ENCODE measurements at places on chromosomes 13 and 19. TPM values are rescaled to one million over a fixed set of nuclear protein-coding genes. Genes with fewer than 3 reads are reported as not detected.

GRCh38 chr19:54430306-54431254 is 15.3 kb downstream of the TTYH1 start:
- H3K4me1 ChIP-seq = peaks cover 24% of the 10 kb centered on the region
- peaks cover 17% of the 10 kb centered on the region for H3K27me3 ChIP-seq
- no peak overlapping the region for H3K27ac ChIP-seq
- no peaks in the 10 kb centered on the region for H3K36me3 ChIP-seq
- peak overlapping the region; percentile 32 for H3K4me3 ChIP-seq

The NLRP7 gene
- not detected for total RNA-seq

The SELENOV gene
- total RNA-seq = not detected

DNA sequence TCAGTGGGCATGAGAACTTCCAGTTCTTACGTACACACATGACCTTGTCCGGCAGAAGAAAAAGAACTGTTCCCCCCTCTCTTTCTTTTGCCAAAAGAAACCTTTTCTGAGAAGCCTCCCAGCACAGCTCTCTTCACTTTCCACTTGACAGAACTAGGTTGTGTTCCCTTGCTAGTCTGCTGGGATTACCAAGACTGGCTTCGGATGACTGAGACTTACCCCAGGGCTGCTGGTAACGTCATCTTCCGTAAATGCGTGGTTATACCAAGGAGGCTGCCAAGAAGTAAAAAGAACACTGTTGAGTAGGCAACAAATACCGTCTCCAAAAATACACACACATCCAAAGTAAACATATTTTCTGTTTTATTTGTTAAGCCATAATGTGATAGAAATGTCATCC is 908.2 kb downstream of the EFNB2 start:
- no peak overlapping the region for H3K4me3 ChIP-seq
- H3K27me3 ChIP-seq = no peaks in the 10 kb centered on the region

GRCh38 chr13:23793711-23794110 is 95.5 kb downstream of the MIPEP start:
- no peak for DNase-seq
- no peaks in the 10 kb centered on the region for H3K4me1 ChIP-seq
- no peak overlapping the region for H3K27ac ChIP-seq
- H3K4me3 ChIP-seq = no peak overlapping the region
- no peaks in the 10 kb centered on the region for H3K27me3 ChIP-seq

DNA sequence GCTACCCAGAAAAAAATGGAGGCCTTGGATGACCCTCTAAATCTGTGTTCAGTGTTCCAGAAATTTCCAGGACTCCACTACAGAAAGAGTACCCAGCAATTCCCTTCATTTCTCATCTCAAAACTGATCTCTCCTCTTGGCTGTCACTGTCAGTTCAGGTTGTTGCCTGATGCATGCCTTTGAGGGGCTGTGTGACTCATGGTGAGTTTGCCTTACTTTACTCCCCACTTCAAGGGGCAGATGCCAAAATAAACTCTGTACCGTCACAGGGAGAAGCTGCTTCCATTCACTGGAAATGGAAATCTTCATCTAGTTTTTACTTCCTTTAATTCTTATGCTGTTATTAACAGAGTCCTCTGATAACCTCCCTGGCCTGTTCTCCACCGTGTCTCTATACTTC is 1075.0 kb downstream of the DIAPH3 start:
- H3K27me3 ChIP-seq = no peaks in the 10 kb centered on the region
- no peak overlapping the region for H3K4me3 ChIP-seq
- H3K4me1 ChIP-seq = no peaks in the 10 kb centered on the region

DNA sequence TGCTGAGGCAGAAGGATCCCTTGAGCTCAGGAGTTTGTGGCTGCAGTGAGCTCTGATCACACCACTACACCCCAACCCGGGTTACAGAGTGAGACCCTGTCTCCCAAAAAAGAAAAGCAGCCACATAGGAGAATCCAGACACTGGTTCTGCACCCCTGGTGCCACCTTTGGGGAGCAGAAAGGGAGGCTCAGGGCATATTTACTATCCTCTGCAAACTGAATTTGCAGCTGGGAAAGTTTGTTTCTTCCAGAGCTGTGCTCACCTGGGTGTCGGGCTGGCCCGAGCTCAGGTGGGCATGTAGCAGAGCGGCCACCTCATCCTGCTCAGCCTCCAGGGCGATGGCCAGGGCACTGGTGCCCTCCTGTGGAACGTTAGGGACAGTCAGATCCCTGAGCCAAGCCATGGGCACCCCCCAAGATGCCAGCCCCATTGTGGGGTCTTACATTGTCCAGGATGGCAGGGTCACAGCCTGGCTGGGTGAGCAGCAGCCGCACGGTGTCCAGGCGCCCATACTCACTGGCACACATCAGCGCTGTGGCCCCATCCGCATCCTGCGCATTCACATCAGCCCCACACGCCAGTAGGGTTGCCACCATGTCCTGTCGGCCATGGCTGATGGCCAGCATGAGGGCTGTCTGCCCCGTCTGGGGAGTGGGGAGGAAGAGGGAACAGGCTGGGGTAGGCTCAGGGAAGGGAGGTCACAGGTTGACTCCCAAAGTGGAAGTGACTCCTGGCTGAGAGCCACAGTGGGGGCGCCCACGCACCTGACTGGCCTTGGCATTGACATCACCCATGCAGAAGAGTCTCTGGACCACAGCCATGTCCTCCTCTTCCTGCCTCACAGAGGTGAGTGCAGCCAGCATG is 3.1 kb downstream of the RPS28 start:
- H3K27ac ChIP-seq = no peak overlapping the region
- H3K4me1 ChIP-seq = peaks cover 33% of the 10 kb centered on the region
- DNase-seq = no peak
- H3K36me3 ChIP-seq = peaks cover 19% of the 10 kb centered on the region
- no peaks in the 10 kb centered on the region for H3K27me3 ChIP-seq
- no peak overlapping the region for H3K4me3 ChIP-seq

- no peak overlapping the region for H3K27ac ChIP-seq
- H3K4me1 ChIP-seq = peaks cover 16% of the 10 kb centered on the region
- no peak for DNase-seq
- peaks cover 9% of the 10 kb centered on the region for H3K27me3 ChIP-seq
- no peak overlapping the region for H3K4me3 ChIP-seq
Observed at GRCh38 chr19:13057147-13057572, 45.5 kb downstream of the LYL1 start.

- H3K27ac ChIP-seq = peak overlapping the region; percentile 57
- no peaks in the 10 kb centered on the region for H3K27me3 ChIP-seq
- peak; percentile 48 for DNase-seq
- H3K36me3 ChIP-seq = peaks cover 71% of the 10 kb centered on the region
Observed at GRCh38 chr19:8487137-8487851, 15.1 kb downstream of the PRAM1 start.

The LRRC63 gene
- total RNA-seq = not detected

The SEMA6B gene
- 0.14 TPM for total RNA-seq

The EDNRB gene
- total RNA-seq = not detected

DNA sequence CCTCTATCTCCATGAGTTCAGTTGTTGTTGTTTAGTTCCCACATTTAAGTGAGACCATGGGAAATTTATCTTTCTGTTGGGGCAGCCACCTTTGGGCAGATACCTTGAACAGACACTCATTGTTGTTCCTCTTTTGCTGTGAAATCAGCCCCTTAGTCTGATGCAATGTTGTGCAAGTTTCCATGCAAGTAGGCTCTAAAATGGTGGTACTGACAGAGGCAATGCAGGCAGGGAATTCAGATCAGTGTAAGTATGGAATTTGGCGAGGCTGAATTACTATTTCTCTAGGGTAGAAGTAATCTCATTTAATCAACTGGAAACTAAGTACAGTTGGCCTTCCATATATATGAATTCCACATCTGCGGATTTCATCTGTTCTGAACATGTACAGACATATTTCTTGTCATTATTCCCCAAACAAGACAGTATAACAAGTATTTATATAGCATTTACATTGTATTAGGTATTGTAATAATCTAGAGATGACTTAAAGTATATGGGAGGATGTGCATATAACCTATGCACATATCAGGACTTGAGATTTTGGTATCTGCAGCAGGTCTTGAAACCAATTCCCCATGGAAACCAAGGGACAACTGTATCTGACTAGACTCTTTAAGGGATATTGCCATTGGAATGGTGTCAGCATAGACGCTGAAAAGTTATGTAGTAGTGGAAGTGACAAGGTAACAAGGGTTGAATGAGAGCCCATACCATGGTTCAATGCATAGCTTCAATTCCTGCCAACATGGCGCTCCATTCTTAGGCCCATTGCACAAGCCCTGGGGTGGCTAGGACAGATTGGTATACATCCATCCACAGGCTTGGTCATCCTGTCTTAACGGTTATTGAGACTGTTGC is 281.5 kb upstream of the HTR2A start:
- H3K36me3 ChIP-seq = no peaks in the 10 kb centered on the region
- no peak for DNase-seq
- no peaks in the 10 kb centered on the region for H3K27me3 ChIP-seq
- no peaks in the 10 kb centered on the region for H3K4me1 ChIP-seq

All from CD4-positive, alpha-beta T cell (primary cell).